ENCODE measurements at places on chromosomes 5 and 9.

DNA sequence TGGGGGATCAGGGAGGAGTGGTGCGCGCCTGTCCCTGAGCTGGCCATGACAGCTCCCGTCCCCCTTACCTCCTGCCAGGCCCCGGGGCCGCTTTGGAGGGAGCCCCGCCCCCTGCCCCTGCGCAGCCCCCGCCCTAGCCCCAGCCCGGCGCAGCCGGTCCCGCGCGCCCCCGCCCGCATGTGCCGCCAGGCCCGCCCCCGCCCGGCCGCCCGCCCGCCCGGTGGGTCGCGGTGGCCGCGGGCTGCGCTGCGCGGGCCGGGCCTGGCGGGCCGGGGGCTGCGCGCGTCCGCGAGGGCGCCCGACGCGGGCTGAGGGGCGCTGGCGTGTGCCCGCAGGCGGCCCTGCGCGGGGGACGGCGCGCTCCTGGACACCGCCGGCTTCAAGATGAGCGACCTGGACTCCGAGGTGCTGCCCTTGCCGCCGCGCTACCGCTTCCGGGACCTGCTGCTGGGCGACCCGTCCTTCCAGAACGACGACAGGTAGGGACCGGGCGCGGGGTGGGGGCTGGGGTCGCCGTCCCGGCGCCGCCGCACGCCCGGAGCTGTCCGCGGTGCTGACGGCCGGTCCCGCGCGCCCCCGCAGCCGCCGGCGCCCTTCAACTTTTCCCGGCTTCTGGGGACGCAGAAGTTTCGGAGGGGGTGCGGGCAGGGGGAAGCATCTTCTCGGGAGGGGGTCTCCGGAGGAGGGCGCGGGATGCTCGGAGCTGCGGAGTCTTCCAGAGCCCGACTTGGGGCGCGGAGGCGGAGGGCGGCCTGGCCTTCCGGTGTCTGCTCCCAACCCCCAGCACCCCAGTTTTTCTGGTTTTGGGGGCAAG is 12.5 kb downstream of the KCNT1 start:
- no peak for DNase-seq

DNA sequence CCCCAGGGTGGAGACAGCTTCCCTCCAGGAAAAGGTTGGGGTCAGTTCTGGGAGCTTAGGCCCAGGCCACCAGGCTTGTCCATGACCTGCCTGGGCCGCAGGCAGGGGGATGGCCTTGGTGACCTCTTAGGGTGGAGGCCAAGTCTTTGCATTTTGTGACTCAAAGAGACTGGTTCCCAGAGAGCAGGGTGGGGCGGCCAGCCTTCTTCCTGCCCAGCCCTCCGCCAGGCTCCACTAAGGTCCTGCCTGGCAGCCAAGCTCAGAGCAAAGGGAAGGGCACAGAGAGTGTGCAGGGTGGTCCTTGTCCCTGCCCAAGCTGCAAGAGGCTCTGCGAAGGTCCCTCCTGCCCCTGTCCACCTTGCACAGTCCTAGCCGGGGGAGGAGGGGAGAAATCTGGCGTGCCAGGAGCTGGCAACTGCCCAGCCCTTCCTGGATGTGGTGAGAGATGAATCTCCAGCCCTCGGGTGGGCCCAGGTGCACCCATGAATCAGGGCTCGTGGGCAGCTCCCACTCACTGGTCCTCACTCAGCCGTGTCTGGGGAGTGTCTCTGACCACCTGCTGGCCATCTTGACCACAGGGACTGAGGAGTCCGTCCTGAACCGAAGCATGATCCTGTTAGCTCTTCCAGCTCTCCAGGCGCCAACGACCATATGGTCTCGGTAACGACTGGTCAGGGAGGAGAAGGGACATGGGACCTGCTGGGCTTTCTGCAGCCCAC is 2.3 kb upstream of the PTGDS start:
- DNase-seq = no peak

GRCh38 chr9:16132513-16132912 is 579.7 kb downstream of the CCDC171 start:
- DNase-seq = no peak

GRCh38 chr9:75864266-75864665 is 26.2 kb upstream of the PCSK5 start:
- no peak for DNase-seq

DNA sequence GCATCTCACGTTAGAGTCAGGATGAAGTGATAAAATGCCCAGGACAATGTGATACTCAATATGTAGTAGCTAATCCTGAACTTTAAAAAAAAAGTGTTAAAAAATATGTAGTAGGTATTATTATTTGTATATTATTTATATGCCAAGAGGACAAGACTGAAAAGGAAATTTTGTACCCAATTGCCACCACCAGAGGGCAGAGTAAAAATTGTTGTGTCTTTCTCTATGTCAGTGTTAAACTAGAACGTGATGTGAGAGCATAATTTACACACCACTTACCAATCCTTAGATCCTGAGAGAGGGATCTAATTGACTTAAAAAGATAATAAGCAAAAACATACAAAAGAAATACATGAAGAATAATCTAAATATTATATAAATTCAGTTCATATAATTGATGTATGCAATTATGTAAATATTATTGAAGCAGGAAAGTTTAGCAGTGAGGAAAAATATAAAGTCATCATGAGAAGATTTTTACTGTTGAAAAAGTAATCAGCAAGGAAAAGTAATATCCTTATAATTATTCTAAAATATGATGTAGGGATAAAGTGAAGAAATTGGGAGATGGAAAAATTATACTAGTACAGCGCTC is 288.9 kb downstream of the RAB3C start:
- no peak for DNase-seq

DNA sequence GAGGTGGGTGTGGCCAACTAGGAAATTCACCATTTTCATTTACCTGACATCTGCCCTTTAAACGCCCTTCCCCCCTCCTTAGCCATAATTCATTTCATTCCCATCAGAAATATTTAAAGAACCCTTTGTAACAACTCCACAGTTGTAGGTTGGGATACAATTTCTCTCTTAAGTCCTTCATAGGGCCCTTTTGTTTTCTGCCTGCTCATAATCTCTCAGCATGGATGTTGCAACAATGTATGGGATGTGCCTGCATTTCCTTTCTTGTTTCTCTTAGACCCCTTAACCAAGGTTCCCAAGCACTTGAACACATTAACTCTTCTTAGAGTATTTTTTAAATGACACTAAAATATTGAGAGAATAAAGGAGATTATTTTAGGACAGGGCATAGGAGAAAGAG is 51.7 kb upstream of the MYO10 start:
- no peak for DNase-seq

Data from NCI-H2081 treated with DMSO at 0.1 percent for 48 hours (cell line).